ENCODE measurements at places on chromosomes 11 and 22. TPM values are rescaled to one million over a fixed set of nuclear protein-coding genes. Genes with fewer than 3 reads are reported as not detected.

The ATP5MG gene
- 55.2 TPM for total RNA-seq

The RGL4 gene
- total RNA-seq, result not detected

The TUT1 gene
- total RNA-seq, result 4.5 TPM

The PARVA gene
- 64.0 TPM for total RNA-seq

The ACR gene
- total RNA-seq, result not detected

The OR51F1 gene
- not detected for total RNA-seq

The RPLP2 gene
- total RNA-seq, result 99.4 TPM

The KCTD14 gene
- 0.45 TPM for total RNA-seq

The NXPE2 gene
- not detected for total RNA-seq

The MS4A12 gene
- total RNA-seq, result not detected

The OR5B21 gene
- total RNA-seq, result not detected

The OTOG gene
- total RNA-seq, result not detected

The VPREB1 gene
- total RNA-seq, result not detected

The WDR74 gene
- total RNA-seq, result 29.8 TPM

The OSM gene
- total RNA-seq, result not detected

The RHOD gene
- 26.1 TPM for total RNA-seq

The TRAF6 gene
- total RNA-seq, result 8.0 TPM

The CCDC179 gene
- not detected for total RNA-seq

The APOBEC3H gene
- not detected for total RNA-seq

The PNPLA5 gene
- not detected for total RNA-seq

The TBX10 gene
- not detected for total RNA-seq

The TRIM6 gene
- 5.3 TPM for total RNA-seq

The SERPING1 gene
- total RNA-seq, result 77.0 TPM

The SLC7A4 gene
- 0.09 TPM for total RNA-seq

The RTN4RL2 gene
- total RNA-seq, result 0.90 TPM

The C11orf65 gene
- 1.6 TPM for total RNA-seq

The OR8K3 gene
- total RNA-seq, result not detected

The ZP1 gene
- not detected for total RNA-seq

The IGLL1 gene
- total RNA-seq, result not detected

The SMDT1 gene
- total RNA-seq, result 8.0 TPM

The ZFP91 gene
- total RNA-seq, result 73.4 TPM

The SLC22A25 gene
- total RNA-seq, result not detected

The USH1C gene
- not detected for total RNA-seq

The MCAM gene
- 52.1 TPM for total RNA-seq

The KCNK4 gene
- not detected for total RNA-seq

The NTM gene
- total RNA-seq, result 3.4 TPM

The F2 gene
- not detected for total RNA-seq

The ART1 gene
- not detected for total RNA-seq

The ASPHD2 gene
- total RNA-seq, result 4.2 TPM

The BRSK2 gene
- total RNA-seq, result not detected

The SEZ6L gene
- under 0.01 TPM for total RNA-seq

The ARRB1 gene
- total RNA-seq, result 32.0 TPM

The CLDN5 gene
- total RNA-seq, result 0.27 TPM

The C11orf87 gene
- total RNA-seq, result not detected

The MAPK8IP2 gene
- 1.1 TPM for total RNA-seq

The CNTN5 gene
- 0.90 TPM for total RNA-seq

The GGTLC2 gene
- total RNA-seq, result not detected

The SLC22A8 gene
- not detected for total RNA-seq

The OR51B2 gene
- not detected for total RNA-seq

The CCT8L2 gene
- not detected for total RNA-seq

The APOL3 gene
- total RNA-seq, result 25.8 TPM

The KDM4D gene
- 1.1 TPM for total RNA-seq

The CRYBB2 gene
- not detected for total RNA-seq

The CNGA4 gene
- total RNA-seq, result not detected
